ENCODE measurements at places on chromosomes 12 and 14. TPM values are rescaled to one million over a fixed set of nuclear protein-coding genes. Genes with fewer than 3 reads are reported as not detected.

CD4 gene
- 18.1 TPM for total RNA-seq

PLXNC1 gene
- total RNA-seq = 7.4 TPM

FAM90A1 gene
- total RNA-seq = 0.49 TPM

TGFB3 gene
- 4.5 TPM for total RNA-seq

TCL1B gene
- total RNA-seq = not detected

ITGB7 gene
- 9.1 TPM for total RNA-seq

C1R gene
- total RNA-seq = 63.1 TPM

LRRIQ1 gene
- not detected for total RNA-seq

SMCO2 gene
- not detected for total RNA-seq

Data from left colon (tissue), 2 donors.